ENCODE measurements at places on chromosomes 5 and 9. TPM values are rescaled to one million over a fixed set of nuclear protein-coding genes. Genes with fewer than 3 reads are reported as not detected.

- no peaks in the 10 kb centered on the region for H3K27me3 ChIP-seq
- H3K4me1 ChIP-seq, result peaks cover 5% of the 10 kb centered on the region
- peaks cover 32% of the 10 kb centered on the region for H3K36me3 ChIP-seq
- no peak for DNase-seq
These were observed 15.9 kb downstream of the NINJ1 start for GRCh38 chr9:93117924-93118862.

The WDR38 gene
- polyA plus RNA-seq, result not detected

GRCh38 chr9:69342769-69343168, 17.8 kb downstream of the ENTREP1 start:
- no peaks in the 10 kb centered on the region for H3K27me3 ChIP-seq
- no peak overlapping the region for H3K27ac ChIP-seq
- DNase-seq, result no peak
- H3K4me1 ChIP-seq, result no peaks in the 10 kb centered on the region

DNA sequence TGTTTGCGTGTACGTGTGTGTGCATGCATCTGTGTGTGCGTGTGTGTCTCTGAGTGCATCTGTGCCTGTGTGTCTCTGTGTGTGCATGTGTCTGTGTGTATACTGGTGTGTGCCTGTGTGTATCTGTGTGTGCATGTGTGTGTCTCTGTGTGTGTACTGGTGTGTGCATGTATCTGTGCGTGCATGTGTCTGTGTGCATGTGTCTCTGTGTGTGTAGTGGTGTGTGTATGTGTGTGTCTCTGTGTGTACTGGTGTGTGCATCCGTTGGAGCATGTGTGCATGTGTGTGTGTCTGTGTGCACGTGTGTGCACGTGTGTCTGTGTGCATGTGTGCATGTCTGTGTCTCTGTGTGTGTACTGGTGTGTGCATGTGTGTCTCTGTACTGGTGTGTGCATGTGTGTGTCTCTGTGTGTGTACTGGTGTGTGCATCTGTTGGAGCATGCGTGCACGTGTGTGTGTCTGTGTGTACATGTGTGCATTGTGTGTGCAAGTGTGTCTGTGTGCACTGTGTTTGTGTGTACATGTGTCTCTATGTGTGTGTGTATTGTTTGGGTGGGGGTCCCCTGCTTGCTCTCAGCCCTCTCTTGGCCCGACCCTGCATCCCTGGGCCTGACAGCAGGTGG, 23.8 kb upstream of the NOTCH1 start:
- H3K27ac ChIP-seq, result no peak overlapping the region
- no peaks in the 10 kb centered on the region for H3K36me3 ChIP-seq
- no peak for DNase-seq
- no peaks in the 10 kb centered on the region for H3K27me3 ChIP-seq

The DBH gene
- polyA plus RNA-seq, result 0.38 TPM

- no peak overlapping the region for H3K4me3 ChIP-seq
- H3K4me1 ChIP-seq, result no peaks in the 10 kb centered on the region
- H3K27me3 ChIP-seq, result no peaks in the 10 kb centered on the region
- H3K27ac ChIP-seq, result no peak overlapping the region
- H3K36me3 ChIP-seq, result no peaks in the 10 kb centered on the region
These were observed 492.6 kb downstream of the EBF1 start for GRCh38 chr5:158607088-158607487.

The ANKRD18A gene
- polyA plus RNA-seq, result 0.20 TPM

The IL7R gene
- polyA plus RNA-seq, result 690 TPM

The SPATA31E1 gene
- not detected for polyA plus RNA-seq

DNA sequence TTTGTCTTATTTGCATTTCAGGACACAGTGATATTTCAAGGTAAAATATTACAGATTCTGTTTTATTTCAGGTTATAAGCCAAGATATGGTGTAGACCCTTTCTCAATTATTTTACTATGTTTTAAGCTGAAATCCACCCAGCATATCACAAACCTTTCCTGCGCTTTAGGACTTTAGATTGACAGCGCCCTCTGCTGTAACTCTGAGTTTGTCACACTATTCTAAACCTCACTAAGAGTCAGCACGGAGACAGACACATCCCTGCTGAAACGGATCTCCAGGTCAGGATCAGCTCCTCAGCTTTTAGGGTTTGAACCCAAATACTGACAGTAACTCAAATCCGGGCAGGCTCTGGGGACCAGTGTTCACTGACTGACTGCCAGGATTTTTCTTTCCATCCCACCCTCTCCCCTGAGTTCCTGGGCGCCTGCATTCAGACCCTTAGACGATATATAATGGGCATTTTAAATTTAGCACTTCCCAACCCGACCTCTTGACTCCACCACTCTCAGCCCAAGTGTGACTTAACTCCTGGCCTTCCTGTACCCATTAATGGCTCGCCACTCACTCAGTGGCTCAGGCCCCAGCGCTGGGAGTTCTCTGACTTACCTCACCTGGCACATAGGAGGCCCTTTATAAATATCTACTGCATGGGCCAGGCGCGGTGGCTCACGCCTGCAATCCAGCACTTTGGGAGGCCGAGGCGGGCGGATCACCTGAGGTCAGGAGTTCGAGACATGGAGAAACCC, 33.5 kb downstream of the TLX3 start:
- no peak overlapping the region for H3K4me3 ChIP-seq
- H3K36me3 ChIP-seq, result no peaks in the 10 kb centered on the region
- H3K27me3 ChIP-seq, result no peaks in the 10 kb centered on the region
- no peak overlapping the region for H3K27ac ChIP-seq
- H3K4me1 ChIP-seq, result no peaks in the 10 kb centered on the region

- H3K27me3 ChIP-seq, result no peaks in the 10 kb centered on the region
- H3K4me1 ChIP-seq, result no peaks in the 10 kb centered on the region
- no peak overlapping the region for H3K4me3 ChIP-seq
- H3K27ac ChIP-seq, result no peak overlapping the region
- no peaks in the 10 kb centered on the region for H3K36me3 ChIP-seq
- DNase-seq, result no peak
These were observed 42.6 kb downstream of the TNFSF15 start for GRCh38 chr9:114763220-114763619.

DNA sequence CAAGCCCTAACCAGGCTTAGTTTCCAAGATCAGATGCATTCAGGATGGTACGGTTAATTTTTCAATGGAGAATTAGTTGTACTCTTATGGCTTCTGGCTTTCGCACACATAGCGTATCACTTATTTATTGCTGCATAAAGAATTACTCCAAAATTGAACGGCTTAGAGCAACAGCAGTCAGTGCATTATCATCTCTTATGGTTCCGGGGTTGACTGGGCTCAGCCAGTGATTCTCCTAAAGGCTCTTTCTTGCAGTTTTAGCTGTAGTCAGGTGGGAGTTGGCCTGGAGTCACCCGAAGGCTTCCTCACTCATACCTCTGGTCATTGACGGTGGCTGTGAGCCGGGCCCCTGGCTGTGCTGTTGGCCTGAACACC, 595 bp upstream of the GRHPR start:
- DNase-seq, result no peak
- no peaks in the 10 kb centered on the region for H3K27me3 ChIP-seq
- H3K4me1 ChIP-seq, result peaks cover 5% of the 10 kb centered on the region
- peak overlapping the region; percentile 86 for H3K4me3 ChIP-seq

DNA sequence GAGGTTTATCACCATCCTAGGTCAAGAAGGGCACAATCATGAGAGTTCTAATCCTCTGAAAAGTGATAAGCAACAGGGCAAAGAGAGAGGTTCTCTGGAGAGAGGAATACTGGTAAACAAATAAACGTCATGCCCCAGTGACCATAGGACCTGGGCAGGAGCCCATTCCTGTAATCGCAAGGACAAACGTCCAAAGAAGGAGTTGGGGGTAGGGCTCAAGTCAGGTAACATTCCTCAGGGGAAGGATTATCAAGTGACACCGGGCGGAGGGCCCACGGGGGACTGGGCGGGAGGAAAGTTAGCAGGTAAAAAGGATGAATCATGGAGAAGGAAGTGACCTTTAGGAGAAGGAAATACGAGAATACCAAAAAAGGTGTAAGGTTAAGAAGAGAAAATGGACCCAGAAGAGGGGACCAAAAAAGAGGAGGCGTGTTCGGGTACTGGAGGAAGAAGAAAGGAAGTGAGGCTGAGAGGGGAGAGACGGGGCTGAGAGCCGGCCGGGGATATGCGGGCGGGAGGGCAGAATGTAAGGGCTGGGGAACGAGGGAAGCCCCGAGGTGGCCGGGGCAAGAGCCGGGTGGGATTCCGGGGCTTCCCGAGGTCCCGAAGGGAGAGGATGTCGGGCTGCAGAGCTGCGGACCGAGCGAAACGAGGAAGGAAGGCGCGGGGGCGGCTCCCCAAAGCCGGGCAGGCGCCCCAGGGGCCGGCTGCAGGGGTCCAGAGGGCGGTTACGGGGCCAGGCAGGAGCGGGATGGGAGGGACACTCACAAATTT, 583 bp downstream of the DIAPH1 start:
- peak overlapping the region; percentile 77 for H3K4me3 ChIP-seq
- H3K27me3 ChIP-seq, result no peaks in the 10 kb centered on the region
- H3K4me1 ChIP-seq, result peaks cover 19% of the 10 kb centered on the region
- DNase-seq, result peak; percentile 55
- no peaks in the 10 kb centered on the region for H3K36me3 ChIP-seq

- no peaks in the 10 kb centered on the region for H3K27me3 ChIP-seq
- no peaks in the 10 kb centered on the region for H3K36me3 ChIP-seq
These were observed 56.9 kb upstream of the ALDH1A1 start for GRCh38 chr9:73009649-73010288.

- no peaks in the 10 kb centered on the region for H3K36me3 ChIP-seq
- H3K27ac ChIP-seq, result no peak overlapping the region
- no peaks in the 10 kb centered on the region for H3K4me1 ChIP-seq
- DNase-seq, result no peak
- H3K27me3 ChIP-seq, result no peaks in the 10 kb centered on the region
- no peak overlapping the region for H3K4me3 ChIP-seq
These were observed 1485.1 kb downstream of the EFNA5 start for GRCh38 chr5:106185661-106186081.

The PCDHGA7 gene
- polyA plus RNA-seq, result not detected

DNA sequence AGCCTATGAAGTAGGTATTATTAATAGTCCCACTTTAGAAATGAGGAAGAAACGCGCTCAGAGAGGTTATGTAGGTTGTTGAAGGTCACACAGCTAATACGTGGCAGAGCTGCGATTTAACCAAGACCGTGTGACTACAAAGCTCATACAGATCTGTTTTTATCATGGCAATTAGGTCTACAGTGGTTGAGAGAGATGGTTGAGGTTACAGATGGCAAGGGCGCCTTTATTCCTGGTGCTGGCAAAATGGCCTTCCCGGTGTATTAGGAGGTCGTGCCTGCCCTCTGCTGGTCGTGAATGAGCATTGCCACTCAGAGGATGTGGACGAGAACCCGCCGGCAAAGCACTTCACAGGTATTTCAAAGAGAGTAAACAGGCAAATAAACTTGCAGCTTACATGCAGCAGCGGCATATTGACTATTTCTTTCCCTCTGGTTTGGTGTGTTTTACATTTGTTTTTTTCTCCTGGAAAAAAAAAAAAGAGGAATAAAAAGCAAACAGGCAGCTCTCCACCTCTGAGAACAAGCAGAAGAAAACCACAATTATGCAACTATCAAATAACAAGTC, 65.3 kb upstream of the EGFLAM start:
- H3K36me3 ChIP-seq, result no peaks in the 10 kb centered on the region
- no peak for DNase-seq
- no peak overlapping the region for H3K4me3 ChIP-seq
- H3K27ac ChIP-seq, result no peak overlapping the region
- H3K27me3 ChIP-seq, result no peaks in the 10 kb centered on the region

- no peaks in the 10 kb centered on the region for H3K27me3 ChIP-seq
- no peaks in the 10 kb centered on the region for H3K4me1 ChIP-seq
- H3K27ac ChIP-seq, result no peak overlapping the region
- no peak overlapping the region for H3K4me3 ChIP-seq
These were observed 5.1 kb downstream of the SPZ1 start for GRCh38 chr5:80324912-80325311.

The PARP8 gene
- 45.7 TPM for polyA plus RNA-seq

The IL33 gene
- polyA plus RNA-seq, result not detected

DNA sequence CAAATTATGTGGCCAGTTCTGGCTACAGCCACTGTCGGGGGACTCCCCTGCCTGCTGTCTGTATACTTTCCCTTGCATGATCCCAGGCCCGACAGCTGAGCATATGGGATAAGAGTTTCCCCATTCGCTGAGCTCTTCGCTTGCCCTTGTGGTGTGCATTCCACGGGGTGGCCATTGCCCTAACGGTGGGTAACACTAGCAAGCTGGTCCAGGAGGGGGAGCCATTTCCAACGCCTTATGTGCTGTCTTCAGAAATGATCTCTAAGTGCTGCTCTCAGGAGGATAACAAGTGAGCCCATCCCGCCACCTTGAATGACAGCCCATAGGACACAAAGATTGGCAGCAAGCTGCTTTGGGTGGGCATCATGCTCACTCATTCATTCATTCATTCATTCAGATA, 190.9 kb downstream of the FSTL4 start:
- H3K36me3 ChIP-seq, result no peaks in the 10 kb centered on the region
- H3K27ac ChIP-seq, result no peak overlapping the region
- H3K27me3 ChIP-seq, result no peaks in the 10 kb centered on the region
- H3K4me1 ChIP-seq, result no peaks in the 10 kb centered on the region
- H3K4me3 ChIP-seq, result no peak overlapping the region

DNA sequence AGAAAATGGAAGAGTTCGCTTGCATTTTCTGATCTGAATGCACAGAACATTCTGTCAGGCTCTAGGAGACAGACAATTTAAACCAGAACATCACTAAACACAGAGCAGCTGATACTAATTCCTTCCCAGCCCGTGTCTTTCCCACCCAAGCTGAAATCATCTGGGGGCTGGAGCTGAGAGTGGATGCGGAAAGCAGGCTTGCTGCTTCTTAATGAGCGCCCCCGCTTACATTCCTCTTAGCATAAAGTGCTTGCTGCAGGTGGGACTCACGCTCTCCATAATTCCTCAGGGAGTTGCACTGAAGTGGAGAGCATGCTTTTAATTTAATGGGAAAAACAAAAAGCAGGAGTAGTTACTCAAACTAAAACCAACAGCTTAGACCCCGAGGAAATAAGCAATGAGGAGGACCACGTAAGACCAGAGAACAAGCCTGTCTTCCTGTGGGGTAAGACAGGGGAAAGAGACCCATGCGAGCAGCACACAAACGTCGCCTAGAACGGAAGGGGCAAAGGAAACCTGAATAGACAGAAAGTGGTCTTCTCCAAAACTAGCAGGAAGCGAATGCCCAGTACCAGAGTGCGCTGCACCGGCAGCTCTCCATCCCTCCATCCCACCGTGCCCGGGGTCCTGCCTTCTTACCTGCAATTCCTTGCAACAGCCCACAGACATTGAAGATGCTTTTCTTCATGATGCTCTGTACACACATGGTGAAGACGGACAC, 139.3 kb downstream of the LHFPL2 start:
- peaks cover 3% of the 10 kb centered on the region for H3K27me3 ChIP-seq
- H3K4me3 ChIP-seq, result peak overlapping the region; percentile 61
- no peak overlapping the region for H3K27ac ChIP-seq
- peaks cover 3% of the 10 kb centered on the region for H3K4me1 ChIP-seq
- no peaks in the 10 kb centered on the region for H3K36me3 ChIP-seq
- DNase-seq, result no peak

Measured in naive thymus-derived CD4-positive, alpha-beta T cell (primary cell).